ENCODE measurements at places on chromosomes 16 and 17. TPM values are rescaled to one million over a fixed set of nuclear protein-coding genes. Genes with fewer than 3 reads are reported as not detected.

The CCDC200 gene
- total RNA-seq: not detected

The KRTAP9-9 gene
- not detected for total RNA-seq

- no peak overlapping the region for H3K27ac ChIP-seq
- no peak for DNase-seq
- no peak overlapping the region for H3K4me3 ChIP-seq
- peaks cover 5% of the 10 kb centered on the region for H3K4me1 ChIP-seq
- H3K36me3 ChIP-seq: no peaks in the 10 kb centered on the region
- 0 out of 2 replicates have a peak, but pooled peaks cover 3% of the 10 kb centered on the region for H3K27me3 ChIP-seq
Measured at GRCh38 chr16:87679593-87680271, 77.4 kb downstream of the JPH3 start.

- H3K4me1 ChIP-seq: peaks cover 33% of the 10 kb centered on the region
- peak overlapping the region; percentile 84 for H3K4me3 ChIP-seq
- H3K27ac ChIP-seq: peak overlapping the region; percentile 92
- H3K36me3 ChIP-seq: peaks cover 9% of the 10 kb centered on the region
- peak; percentile 42 for DNase-seq
Measured at GRCh38 chr17:6756425-6757031, 682 bp downstream of the XAF1 start.

GRCh38 chr16:88770461-88771293, 14.3 kb downstream of the PIEZO1 start:
- no peaks in the 10 kb centered on the region for H3K36me3 ChIP-seq
- H3K4me3 ChIP-seq: no peak overlapping the region
- H3K4me1 ChIP-seq: peaks cover 37% of the 10 kb centered on the region
- H3K27ac ChIP-seq: no peak overlapping the region
- no peak for DNase-seq
- H3K27me3 ChIP-seq: no peaks in the 10 kb centered on the region

Measured in GM23248 (cell line).